ENCODE measurements at places on chromosomes 7 and 10.

DNA sequence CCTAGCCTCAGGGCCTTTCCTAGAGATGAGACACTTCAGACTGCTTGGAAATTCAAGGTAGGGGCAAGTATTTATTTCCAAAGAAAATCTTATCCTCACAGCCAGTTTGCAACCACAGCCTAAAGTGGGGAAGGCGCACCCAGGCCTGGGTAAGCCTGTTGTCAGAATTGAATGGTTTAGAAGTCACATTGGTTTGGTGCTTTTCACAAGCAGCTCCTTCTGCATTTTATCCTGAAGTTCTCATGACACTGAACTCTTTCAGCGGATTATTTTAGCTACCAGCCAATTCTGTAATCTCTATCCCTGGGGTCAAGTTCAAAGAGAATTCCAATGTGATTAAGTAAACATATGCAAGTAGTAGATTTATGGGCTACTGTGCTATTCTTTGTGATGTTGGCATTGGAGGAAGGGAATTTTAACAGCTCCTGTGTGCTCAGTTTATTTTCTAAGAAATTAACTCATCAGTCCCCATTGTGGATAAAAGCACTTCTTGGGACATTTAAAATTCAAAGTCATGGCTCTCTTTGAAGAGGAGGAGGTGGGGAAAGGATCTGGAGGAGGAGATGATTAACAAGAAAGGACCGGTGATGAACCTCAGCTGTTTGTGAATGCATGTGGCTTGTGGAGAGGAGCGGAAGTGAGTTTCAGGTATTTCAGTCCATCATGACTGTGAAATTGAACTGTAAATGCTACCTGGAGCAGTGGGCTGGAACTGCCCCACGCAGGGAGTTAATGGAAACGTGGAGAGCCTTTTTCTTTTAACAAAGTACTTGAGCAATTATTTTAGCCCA is 90.2 kb upstream of the CACUL1 start:
- no peak overlapping the region for H3K27ac ChIP-seq
- H3K36me3 ChIP-seq: no peaks in the 10 kb centered on the region
- H3K4me3 ChIP-seq: no peak overlapping the region
- H3K27me3 ChIP-seq: no peaks in the 10 kb centered on the region
- no peaks in the 10 kb centered on the region for H3K4me1 ChIP-seq

DNA sequence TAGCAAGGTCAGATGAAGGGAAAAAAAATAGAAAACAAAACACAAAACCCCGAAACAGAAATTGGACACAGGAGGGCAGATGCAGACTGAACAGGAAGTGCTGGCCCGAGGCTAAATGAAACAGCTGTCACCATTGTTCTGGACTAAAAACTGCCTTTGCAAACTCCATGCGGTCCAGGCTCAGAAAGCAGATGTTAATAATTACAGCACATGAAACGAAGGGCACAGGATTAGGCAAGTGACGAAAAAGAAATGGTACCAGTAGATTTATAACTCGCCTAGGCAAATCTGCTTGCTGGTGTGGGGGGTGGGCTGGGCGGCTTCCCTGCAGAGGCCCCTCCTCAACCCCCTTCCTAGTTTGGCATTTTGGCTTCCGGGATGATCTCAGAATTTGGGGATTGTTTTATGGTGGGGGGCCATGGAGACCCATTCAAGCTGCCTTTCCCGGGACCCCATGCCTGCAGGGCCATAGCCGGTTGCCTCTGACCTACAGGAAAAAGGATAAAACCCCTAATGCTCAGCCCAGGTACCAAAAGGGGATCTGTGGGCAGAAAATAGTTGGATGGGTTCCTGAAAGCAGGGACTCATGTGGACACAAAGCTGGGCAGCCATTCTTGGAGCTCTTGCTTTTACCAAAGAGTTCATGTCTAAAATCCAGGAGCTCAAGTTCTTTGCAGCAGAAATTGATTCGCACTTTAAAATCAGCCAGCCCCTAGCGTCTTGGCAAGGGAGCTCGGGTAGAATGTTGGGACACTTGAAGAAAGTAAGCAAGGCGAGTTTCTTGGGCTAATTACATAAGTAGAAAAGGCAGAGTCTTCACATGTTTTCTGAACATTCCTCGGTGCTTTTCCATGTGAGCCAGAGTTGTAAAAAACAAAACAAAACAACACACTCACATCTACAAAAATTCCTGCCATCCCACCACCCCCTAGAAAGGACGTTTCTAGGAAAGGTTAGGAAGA is 39.0 kb upstream of the EMX2 start:
- peaks cover 11% of the 10 kb centered on the region for H3K27me3 ChIP-seq
- no peak overlapping the region for H3K4me3 ChIP-seq

DNA sequence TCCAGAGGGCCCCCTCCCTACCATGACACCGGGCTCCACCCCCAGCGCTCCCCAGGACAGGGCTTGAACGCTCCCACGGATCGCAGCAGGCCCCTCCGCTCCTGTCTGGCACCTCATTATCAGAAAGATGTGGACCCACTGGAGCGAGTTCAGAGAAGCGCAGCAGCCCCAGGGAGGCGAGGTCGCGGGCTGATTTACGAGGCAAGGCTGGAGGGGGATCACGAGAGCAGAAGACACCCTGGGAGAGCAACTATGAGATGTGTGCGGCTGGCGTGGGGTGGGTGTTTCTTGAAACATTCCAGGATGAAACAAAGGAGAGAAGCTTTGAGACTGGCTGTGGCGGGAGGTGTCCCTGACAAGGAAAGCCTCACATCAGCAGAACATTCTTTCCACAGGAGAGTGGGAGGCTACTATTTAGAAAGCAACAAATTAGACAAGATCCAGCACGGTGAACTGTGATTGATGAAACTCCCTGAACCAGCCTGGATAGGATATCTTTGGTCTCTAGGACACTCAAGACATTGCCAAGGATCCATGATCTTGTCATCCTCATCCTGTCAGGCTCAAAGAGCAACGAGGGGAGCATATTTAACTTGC is 66.0 kb downstream of the JCAD start:
- no peaks in the 10 kb centered on the region for H3K27me3 ChIP-seq
- H3K4me1 ChIP-seq: no peaks in the 10 kb centered on the region
- H3K4me3 ChIP-seq: no peak overlapping the region
- H3K36me3 ChIP-seq: no peaks in the 10 kb centered on the region
- no peak for DNase-seq

- H3K4me3 ChIP-seq: no peak overlapping the region
- no peaks in the 10 kb centered on the region for H3K36me3 ChIP-seq
- H3K4me1 ChIP-seq: peaks cover 7% of the 10 kb centered on the region
- no peak overlapping the region for H3K27ac ChIP-seq
- DNase-seq: no peak
- H3K27me3 ChIP-seq: no peaks in the 10 kb centered on the region
These were observed 59.9 kb upstream of the ECHDC3 start for GRCh38 chr10:11682267-11682683.

- no peaks in the 10 kb centered on the region for H3K27me3 ChIP-seq
- no peak for DNase-seq
- H3K4me3 ChIP-seq: no peak overlapping the region
- H3K36me3 ChIP-seq: no peaks in the 10 kb centered on the region
- H3K27ac ChIP-seq: no peak overlapping the region
These were observed 56.7 kb upstream of the SEMA3A start for GRCh38 chr7:84251277-84251781.

- no peak overlapping the region for H3K27ac ChIP-seq
- no peak for DNase-seq
- H3K27me3 ChIP-seq: no peaks in the 10 kb centered on the region
- no peak overlapping the region for H3K4me3 ChIP-seq
These were observed 31.7 kb downstream of the GALNTL5 start for GRCh38 chr7:151987748-151988529.

All from Panc1 (cell line).